ENCODE measurements at places on chromosomes 6 and 20. TPM values are rescaled to one million over a fixed set of nuclear protein-coding genes. Genes with fewer than 3 reads are reported as not detected.
A peak's percentile ranks its signal among the peaks of the same experiment; 100 is the strongest.

Gene ACTL10
- total RNA-seq: 1.4 TPM

Gene CCN5
- total RNA-seq: 1,283 TPM

Gene BPIFB2
- 1.0 TPM for total RNA-seq

DNA sequence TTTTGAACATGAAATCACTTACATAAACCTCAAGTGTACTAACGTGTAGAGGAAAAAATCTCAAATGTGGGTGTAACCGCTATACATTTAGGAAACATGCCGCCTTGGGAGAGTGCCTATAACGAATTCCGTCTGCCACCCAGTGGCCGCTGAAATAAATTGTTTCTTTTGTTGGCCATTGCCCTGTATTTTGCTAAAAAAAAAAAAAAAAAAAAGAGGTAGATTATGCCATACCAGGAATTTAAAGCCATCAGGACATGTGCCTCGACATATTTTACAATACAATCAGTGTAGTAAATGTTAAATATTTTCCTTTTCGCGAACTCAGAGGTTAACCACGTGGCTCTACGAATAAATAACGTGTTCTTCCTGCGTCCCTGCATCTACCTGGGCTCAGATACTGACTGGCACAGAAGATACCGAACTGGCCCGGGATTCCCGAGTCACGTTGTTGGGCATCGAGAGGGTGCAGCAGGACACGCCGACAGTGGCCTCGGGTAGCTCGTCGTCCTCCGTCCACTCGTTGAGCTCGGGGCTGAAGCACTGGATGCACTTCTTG, 14.3 kb downstream of the KLHL31 start:
- H3K4me3 ChIP-seq: peak overlapping the region; percentile 90
- H3K36me3 ChIP-seq: no peaks in the 10 kb centered on the region
- no peaks in the 10 kb centered on the region for H3K4me1 ChIP-seq
- H3K27me3 ChIP-seq: no peaks in the 10 kb centered on the region
- peak; percentile 58 for DNase-seq

GRCh38 chr6:94639564-94639963, 937.8 kb upstream of the MANEA start:
- no peak overlapping the region for H3K27ac ChIP-seq
- H3K27me3 ChIP-seq: no peaks in the 10 kb centered on the region
- H3K4me1 ChIP-seq: no peaks in the 10 kb centered on the region

GRCh38 chr6:156164701-156165452, 612.3 kb upstream of the ARID1B start:
- H3K36me3 ChIP-seq: no peaks in the 10 kb centered on the region
- no peak overlapping the region for H3K4me3 ChIP-seq
- DNase-seq: no peak
- H3K27ac ChIP-seq: peak overlapping the region; percentile 16
- H3K4me1 ChIP-seq: no peaks in the 10 kb centered on the region

DNA sequence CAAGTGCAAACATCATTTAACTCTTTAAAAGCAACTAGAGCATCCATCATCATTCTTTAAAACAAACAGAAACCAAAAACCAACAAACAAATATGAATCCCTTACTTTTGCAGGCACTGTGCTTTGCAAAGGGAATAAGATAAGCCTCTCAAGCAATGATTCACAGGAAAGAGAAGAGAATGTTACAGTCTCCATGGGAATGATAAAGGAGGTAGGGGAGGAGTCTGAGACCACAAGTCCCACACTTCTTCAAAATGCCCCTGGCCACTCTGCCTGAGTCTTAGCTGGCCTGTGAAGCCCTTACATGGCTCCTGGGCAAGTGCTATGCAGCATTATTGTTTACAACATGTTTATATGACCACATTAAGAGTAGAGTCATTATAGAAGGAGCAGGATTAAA, 257.7 kb upstream of the MARCKS start:
- no peak overlapping the region for H3K27ac ChIP-seq
- no peak overlapping the region for H3K4me3 ChIP-seq
- no peaks in the 10 kb centered on the region for H3K4me1 ChIP-seq
- no peaks in the 10 kb centered on the region for H3K36me3 ChIP-seq
- no peak for DNase-seq

DNA sequence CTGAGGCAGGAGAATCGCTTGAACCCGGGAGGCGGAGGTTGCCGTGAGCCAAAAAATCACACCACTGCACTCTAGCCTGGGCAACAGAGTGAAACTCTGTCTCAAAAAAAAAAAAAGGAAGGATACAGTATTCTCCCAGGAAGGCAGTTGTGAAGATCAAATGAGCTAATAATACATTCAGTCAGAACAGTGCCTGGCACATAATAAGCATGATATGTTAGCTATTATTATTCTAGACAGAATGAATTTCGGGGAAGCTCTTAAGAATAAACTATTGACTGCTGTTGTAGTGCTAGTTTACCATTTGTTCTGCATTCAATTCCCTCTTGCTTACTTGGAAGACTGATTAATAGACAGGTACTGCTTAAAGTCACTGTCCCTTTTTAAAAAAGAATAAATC, 40.6 kb downstream of the NDUFAF5 start:
- H3K36me3 ChIP-seq: no peaks in the 10 kb centered on the region
- H3K27ac ChIP-seq: no peak overlapping the region
- H3K27me3 ChIP-seq: no peaks in the 10 kb centered on the region
- no peaks in the 10 kb centered on the region for H3K4me1 ChIP-seq
- no peak for DNase-seq

GRCh38 chr20:2285193-2285592, 10.6 kb upstream of the TGM3 start:
- no peaks in the 10 kb centered on the region for H3K4me1 ChIP-seq
- no peak overlapping the region for H3K27ac ChIP-seq
- no peak for DNase-seq
- H3K4me3 ChIP-seq: no peak overlapping the region
- H3K36me3 ChIP-seq: no peaks in the 10 kb centered on the region
- H3K27me3 ChIP-seq: no peaks in the 10 kb centered on the region

- no peak overlapping the region for H3K27ac ChIP-seq
- no peaks in the 10 kb centered on the region for H3K36me3 ChIP-seq
- no peak for DNase-seq
- no peak overlapping the region for H3K4me3 ChIP-seq
These were observed 28.5 kb downstream of the TRERF1 start for GRCh38 chr6:42423244-42423643.

- H3K36me3 ChIP-seq: no peaks in the 10 kb centered on the region
- no peak overlapping the region for H3K4me3 ChIP-seq
- DNase-seq: no peak
These were observed 189.5 kb downstream of the THBS2 start for GRCh38 chr6:169064194-169064593.

DNA sequence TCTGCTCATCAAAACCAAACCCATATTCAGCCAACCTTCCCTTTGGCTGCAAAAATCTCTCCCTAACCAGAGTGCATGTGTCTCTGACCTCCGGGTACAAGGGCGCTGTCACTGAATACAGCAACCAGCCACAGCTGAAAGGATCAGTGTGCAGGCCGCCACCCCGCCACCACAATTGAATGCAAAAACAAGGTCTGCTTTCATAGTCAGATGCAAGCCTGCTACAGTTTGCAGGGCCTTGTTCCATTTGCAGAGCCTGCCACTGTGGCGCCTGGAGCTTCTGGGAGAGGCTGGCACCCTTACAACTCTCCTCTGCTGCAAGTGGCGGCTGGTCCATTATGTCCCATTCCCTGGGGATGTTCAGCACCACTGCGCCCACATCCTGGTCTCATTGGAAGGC, 23.5 kb downstream of the MDGA1 start:
- no peaks in the 10 kb centered on the region for H3K4me1 ChIP-seq
- no peaks in the 10 kb centered on the region for H3K27me3 ChIP-seq
- no peak overlapping the region for H3K4me3 ChIP-seq
- H3K27ac ChIP-seq: no peak overlapping the region
- no peak for DNase-seq
- H3K36me3 ChIP-seq: no peaks in the 10 kb centered on the region

DNA sequence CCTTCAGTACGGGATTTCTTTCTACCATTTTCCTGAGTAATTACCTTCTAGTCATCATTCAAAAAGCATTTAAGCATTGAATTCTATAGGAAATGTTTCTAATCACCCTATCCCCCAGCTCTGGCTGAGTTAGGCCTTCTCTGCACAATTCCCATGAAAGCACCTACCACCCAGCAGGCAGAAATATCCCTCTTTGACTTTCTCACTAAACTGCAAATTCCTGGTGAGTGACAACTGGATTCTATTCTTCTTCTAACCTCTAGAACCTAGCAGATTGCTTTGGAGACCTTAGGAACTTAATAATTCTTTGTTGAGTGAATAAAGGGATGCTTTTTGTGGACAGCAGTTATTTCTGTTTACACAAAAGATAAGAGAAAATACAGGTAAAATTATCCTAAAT, 328.7 kb downstream of the LAMA2 start:
- H3K36me3 ChIP-seq: no peaks in the 10 kb centered on the region
- H3K27ac ChIP-seq: peak overlapping the region; percentile 14
- no peak overlapping the region for H3K4me3 ChIP-seq
- no peaks in the 10 kb centered on the region for H3K4me1 ChIP-seq

- H3K27ac ChIP-seq: no peak overlapping the region
- H3K4me3 ChIP-seq: no peak overlapping the region
- DNase-seq: no peak
- H3K36me3 ChIP-seq: no peaks in the 10 kb centered on the region
- no peaks in the 10 kb centered on the region for H3K27me3 ChIP-seq
- no peaks in the 10 kb centered on the region for H3K4me1 ChIP-seq
These were observed 240.3 kb upstream of the TCF21 start for GRCh38 chr6:133648581-133648980.

DNA sequence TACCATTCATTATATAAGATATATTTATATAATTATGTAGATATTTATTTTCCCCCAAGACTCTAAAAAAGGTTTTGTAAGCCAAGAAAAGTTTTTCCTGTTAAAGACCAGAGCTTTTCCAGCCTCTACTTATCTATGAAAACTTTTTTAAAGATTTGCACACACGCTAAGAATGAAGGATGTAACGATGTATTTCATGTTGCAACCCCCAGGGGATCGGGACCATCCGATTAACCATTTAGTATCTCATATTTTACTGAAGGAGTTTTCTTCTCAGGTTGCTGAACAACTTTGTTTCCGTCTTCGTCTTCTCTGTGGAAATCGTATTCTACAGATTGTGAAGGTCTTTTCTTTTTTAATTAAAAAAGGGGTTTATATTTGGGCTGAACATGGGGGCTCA, 70.0 kb upstream of the SASH1 start:
- no peak for DNase-seq
- no peaks in the 10 kb centered on the region for H3K27me3 ChIP-seq
- no peaks in the 10 kb centered on the region for H3K4me1 ChIP-seq
- H3K36me3 ChIP-seq: no peaks in the 10 kb centered on the region
- H3K4me3 ChIP-seq: peak overlapping the region; percentile 29

DNA sequence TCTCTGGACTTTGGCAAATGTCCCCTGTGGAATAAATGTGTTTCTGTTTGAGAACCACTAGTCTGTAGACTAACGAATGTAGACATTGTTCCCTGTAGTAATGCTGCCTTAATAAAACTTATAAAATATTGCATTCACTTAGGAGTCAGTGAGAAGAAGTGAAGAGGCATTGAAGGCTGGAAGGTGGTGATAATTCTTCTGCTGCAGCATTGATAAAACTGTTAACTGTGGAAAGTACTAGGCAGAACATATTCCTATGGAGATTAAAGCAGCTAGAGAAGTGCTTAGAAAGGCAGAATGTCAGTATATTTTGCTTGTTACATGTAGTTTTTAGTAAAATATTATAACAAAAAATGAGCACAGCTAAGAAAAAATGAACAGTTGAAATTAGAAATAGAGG, 4.8 kb downstream of the PGK2 start:
- no peaks in the 10 kb centered on the region for H3K27me3 ChIP-seq
- DNase-seq: no peak
- H3K4me1 ChIP-seq: no peaks in the 10 kb centered on the region
- no peak overlapping the region for H3K4me3 ChIP-seq
- no peak overlapping the region for H3K27ac ChIP-seq
